ENCODE measurements at places on chromosomes 12 and 14. TPM values are rescaled to one million over a fixed set of nuclear protein-coding genes. Genes with fewer than 3 reads are reported as not detected.

DNA sequence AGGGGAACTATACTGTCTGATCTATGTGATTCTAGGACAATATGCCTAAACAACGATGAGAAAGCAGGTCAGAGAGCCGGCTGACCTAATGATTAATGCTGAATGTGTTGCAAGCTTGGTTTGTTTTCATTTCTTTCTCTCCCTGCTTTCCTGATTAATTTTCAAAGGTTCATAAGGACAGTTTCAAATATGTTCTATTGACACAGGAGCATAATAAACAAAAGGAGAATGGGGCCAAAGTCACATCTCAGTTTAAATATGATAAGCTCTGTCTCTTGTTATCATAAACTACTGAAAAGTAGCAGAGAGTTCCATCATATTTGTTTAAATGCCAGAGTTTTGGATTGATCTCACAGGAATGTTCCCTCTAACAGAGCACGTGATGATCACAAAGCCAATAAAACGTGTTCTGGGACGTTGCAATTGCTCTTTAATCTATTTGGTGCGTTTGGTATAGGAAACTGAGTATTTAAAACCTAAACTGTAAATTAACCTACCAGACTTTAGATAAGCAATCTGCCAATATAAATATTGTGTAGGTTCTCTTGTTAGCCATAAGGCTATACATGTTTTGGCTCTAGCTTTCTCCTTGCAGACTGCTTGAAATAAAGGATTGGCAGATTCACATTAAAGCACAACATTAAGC is 3.7 kb upstream of the HSD17B6 start:
- H3K36me3 ChIP-seq = no peaks in the 10 kb centered on the region
- no peaks in the 10 kb centered on the region for H3K27me3 ChIP-seq
- H3K27ac ChIP-seq = no peak overlapping the region
- H3K4me1 ChIP-seq = no peaks in the 10 kb centered on the region
- DNase-seq = no peak

DNA sequence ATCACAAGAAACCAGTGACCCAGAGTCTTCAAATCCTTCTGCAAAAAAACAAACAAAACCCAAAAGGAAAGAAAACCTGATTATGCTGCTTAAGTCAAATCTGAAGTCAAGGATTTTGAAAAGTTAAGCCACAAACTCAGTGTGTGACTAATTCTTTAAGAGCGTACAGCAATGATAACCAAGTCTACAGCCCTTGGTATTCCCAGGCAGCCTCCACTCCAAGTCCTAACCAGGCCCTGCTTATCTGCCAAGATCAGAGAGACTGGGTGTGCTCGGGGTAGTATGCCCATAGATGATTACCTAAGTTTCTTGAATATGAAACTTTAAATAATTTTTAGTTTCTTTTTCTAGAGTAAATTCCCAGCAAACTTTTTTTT is 13.1 kb downstream of the PGAM5 start:
- no peak for DNase-seq
- peaks cover 45% of the 10 kb centered on the region for H3K36me3 ChIP-seq

DNA sequence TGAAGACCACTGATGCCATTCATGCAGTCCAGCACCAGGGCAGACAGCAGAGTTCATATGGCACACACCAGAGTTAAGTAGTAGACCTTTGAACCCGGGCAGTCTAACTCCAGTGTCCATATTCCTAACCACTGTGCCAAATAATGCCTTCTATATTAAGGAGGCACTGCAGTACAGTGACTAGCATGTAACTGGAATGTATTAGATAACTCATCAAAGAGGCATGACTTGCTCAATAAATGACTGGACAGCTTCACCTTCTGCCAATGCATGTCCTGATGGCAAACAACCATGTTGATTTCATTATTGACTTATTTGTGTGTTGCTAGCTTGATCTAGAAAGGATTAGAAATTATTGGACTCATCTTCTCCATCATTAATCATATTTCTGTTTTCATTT is 40.2 kb downstream of the DACT1 start:
- no peaks in the 10 kb centered on the region for H3K27me3 ChIP-seq
- no peaks in the 10 kb centered on the region for H3K36me3 ChIP-seq
- H3K4me3 ChIP-seq = no peak overlapping the region
- H3K27ac ChIP-seq = no peak overlapping the region
- peaks cover 7% of the 10 kb centered on the region for H3K4me1 ChIP-seq

- no peaks in the 10 kb centered on the region for H3K36me3 ChIP-seq
- no peaks in the 10 kb centered on the region for H3K27me3 ChIP-seq
- H3K27ac ChIP-seq = no peak overlapping the region
Observed at GRCh38 chr14:50792634-50793068, 38.3 kb downstream of the NIN start.

DNA sequence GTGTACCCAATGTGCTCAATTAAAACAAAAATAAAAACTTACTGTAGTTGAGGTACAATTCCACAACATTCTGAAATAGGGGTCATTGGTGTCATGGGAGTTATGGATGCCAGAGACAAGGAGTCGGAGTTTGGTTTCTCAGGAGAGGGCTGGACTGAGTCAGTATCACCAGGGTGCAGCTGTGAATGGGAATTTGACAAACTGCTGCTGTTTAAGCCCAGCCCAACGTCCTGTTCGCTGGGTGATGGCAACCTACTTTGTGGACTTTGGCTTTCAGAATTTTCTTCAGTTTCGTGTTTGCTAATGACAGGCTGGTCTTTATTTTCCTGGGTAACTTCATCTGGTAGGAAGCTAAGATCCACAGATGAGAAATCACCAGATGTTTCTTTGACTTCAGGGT is 3.9 kb downstream of the TBPL2 start:
- no peaks in the 10 kb centered on the region for H3K36me3 ChIP-seq
- no peak overlapping the region for H3K27ac ChIP-seq
- peaks cover 12% of the 10 kb centered on the region for H3K4me1 ChIP-seq
- DNase-seq = no peak
- no peak overlapping the region for H3K4me3 ChIP-seq
- H3K27me3 ChIP-seq = peaks cover 4% of the 10 kb centered on the region

GRCh38 chr12:104886418-104887401 is 71.4 kb downstream of the SLC41A2 start:
- no peak for DNase-seq
- H3K27me3 ChIP-seq = no peaks in the 10 kb centered on the region
- no peak overlapping the region for H3K4me3 ChIP-seq
- no peaks in the 10 kb centered on the region for H3K36me3 ChIP-seq

GRCh38 chr12:104649217-104649824 is 192.6 kb downstream of the CHST11 start:
- no peaks in the 10 kb centered on the region for H3K36me3 ChIP-seq
- peaks cover 4% of the 10 kb centered on the region for H3K4me1 ChIP-seq
- no peak for DNase-seq
- no peak overlapping the region for H3K27ac ChIP-seq
- H3K4me3 ChIP-seq = no peak overlapping the region

GRCh38 chr14:100243020-100243419 is 4.1 kb downstream of the YY1 start:
- H3K4me1 ChIP-seq = peaks cover 56% of the 10 kb centered on the region
- H3K27ac ChIP-seq = no peak overlapping the region
- H3K36me3 ChIP-seq = no peaks in the 10 kb centered on the region
- no peaks in the 10 kb centered on the region for H3K27me3 ChIP-seq
- no peak for DNase-seq

DNA sequence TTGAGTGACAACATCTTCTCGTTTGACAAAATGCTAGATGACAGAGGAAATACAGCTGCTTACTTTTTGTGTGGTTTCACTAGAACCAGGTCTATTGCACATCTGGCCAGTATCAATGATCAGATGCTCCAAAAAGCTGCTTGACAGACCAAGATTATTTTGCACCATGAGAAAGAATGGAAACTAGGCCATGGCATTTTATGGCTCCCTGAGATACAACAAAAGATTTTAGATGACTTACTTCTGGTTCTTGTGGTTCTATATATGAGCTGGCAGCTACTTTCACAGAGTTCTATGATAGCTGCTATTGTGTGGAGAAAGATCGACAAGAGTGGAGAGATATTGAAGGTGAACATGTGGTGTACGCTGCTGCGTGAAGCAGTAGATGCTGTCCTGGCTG is 25.9 kb upstream of the PPFIBP1 start:
- H3K27ac ChIP-seq = no peak overlapping the region
- no peaks in the 10 kb centered on the region for H3K27me3 ChIP-seq
- H3K4me1 ChIP-seq = no peaks in the 10 kb centered on the region

DNA sequence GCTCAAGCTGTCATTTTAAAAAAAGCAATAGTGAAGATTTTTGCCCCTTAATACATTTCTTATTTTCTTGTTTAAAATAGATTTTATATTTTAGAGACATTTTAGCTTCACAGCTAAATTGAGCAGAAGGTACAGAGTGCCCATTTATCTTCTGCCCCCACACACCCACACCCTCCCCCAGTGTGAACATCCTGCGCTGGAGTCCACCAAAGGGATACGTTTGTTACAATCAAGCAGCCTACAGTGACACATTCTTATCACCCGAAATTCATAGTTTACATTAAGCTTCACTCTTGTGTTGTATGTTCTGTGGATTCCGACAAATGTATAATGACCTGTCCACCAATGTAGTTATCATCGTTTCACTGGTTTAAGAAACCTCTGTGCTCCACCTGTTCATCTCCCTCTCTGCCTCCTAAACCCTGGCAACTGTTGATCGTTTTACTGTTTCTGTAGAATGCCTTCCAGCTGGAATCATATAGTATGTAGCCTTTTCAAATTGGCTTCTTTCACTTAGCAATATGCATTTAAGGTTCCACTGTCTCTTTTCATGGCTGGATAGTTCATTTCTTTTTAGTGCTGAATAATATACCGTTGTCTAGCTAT is 91.0 kb upstream of the TRAF3 start:
- no peak for DNase-seq
- H3K4me1 ChIP-seq = peaks cover 9% of the 10 kb centered on the region
- H3K36me3 ChIP-seq = no peaks in the 10 kb centered on the region
- H3K4me3 ChIP-seq = no peak overlapping the region
- H3K27me3 ChIP-seq = no peaks in the 10 kb centered on the region

GRCh38 chr12:1470051-1470450 is 124.3 kb downstream of the FBXL14 start:
- H3K27ac ChIP-seq = no peak overlapping the region
- no peaks in the 10 kb centered on the region for H3K36me3 ChIP-seq
- no peak for DNase-seq
- no peak overlapping the region for H3K4me3 ChIP-seq

DNA sequence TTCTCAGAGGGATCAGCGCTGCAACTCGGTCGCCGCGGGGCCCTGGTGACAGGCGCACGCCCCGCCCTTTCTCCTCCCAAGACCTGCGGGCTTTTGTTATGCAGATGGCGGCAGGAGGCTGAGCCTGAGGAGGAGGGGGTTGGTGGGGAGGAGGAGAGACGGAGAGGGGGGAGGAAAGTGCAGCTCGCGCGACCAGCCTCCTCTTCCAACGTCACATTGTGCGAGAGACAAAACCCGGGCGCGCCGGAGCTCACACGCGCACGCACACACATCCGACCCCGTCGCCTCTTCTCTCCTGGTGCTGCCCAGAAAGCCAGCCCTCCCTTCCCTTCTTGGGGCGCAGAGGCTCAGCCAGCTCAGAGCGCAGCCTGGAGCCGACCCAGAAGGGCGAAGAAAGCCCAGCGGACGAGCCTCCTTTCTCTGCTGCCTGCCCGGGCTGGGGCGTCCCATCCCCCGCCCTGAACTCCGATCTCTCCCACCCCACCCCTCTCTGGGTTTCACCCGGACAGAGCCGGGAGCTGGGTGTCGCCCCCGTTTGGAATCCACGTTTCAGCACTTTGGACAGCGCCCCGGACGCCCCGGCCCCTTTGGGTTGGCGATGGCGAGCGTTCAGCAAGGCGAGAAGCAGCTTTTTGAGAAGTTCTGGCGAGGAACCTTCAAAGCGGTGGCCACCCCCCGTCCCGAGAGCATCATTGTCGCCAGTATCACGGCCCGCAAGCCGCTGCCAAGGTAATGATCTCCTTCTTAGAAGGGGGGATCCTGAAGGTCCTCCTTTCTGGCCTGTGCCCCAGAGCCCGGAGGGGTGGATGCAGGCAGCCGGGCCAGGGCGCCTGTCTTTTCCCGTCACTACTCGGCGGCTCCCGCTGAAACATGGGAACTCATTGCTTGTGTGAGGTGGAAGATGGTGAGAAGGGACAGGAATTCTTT is at the start of gene SRRM4:
TSS of gene SRRM4 (plus strand) at position 257 of the 927 bp plus-strand sequence. CDS start at position 599, 342 bp downstream.
- H3K27ac ChIP-seq = no peak within 1 kb of the TSS
- H3K4me3 ChIP-seq = no peak within 1 kb of the TSS
- DNase-seq = no peak
- no peaks in the 10 kb centered on the region for H3K36me3 ChIP-seq
- no peaks in the 10 kb centered on the region for H3K4me1 ChIP-seq
- peaks cover 52% of the 10 kb centered on the region for H3K27me3 ChIP-seq

- no peaks in the 10 kb centered on the region for H3K36me3 ChIP-seq
- no peak for DNase-seq
- H3K27me3 ChIP-seq = no peaks in the 10 kb centered on the region
- H3K4me3 ChIP-seq = no peak overlapping the region
- no peak overlapping the region for H3K27ac ChIP-seq
- H3K4me1 ChIP-seq = no peaks in the 10 kb centered on the region
Observed at GRCh38 chr12:100963381-100963780, 168.8 kb downstream of the ANO4 start.

DNA sequence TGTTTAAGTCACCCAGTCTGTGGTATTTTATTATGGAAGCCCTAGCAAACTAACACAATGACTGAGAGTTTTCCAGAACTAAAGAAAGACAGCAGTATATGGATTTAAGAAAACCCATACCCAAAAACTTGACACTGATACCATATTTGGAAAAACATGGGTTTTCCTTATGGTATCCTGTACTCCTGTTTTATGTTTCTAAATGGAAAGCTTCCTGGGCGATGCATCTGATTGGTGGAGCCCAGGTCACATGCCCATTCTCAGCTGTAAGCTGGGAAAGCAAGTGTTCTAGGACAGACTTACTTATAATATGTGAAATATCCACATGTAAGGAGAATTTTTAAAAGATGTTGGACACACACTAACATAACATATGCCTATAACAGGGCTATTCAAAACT is 4.5 kb upstream of the RNASE4 start:
- peak overlapping the region; percentile 99 for H3K27ac ChIP-seq
- H3K27me3 ChIP-seq = no peaks in the 10 kb centered on the region
- no peak overlapping the region for H3K4me3 ChIP-seq
- no peaks in the 10 kb centered on the region for H3K36me3 ChIP-seq

- H3K27ac ChIP-seq = no peak overlapping the region
- H3K4me1 ChIP-seq = no peaks in the 10 kb centered on the region
- DNase-seq = no peak
- H3K4me3 ChIP-seq = no peak overlapping the region
- no peaks in the 10 kb centered on the region for H3K27me3 ChIP-seq
Observed at GRCh38 chr12:93351726-93352125, 26.0 kb upstream of the NUDT4 start.

GRCh38 chr14:86196471-86196870 is 666.5 kb downstream of the FLRT2 start:
- DNase-seq = no peak
- H3K27ac ChIP-seq = no peak overlapping the region
- no peaks in the 10 kb centered on the region for H3K27me3 ChIP-seq
- H3K36me3 ChIP-seq = no peaks in the 10 kb centered on the region
- H3K4me1 ChIP-seq = no peaks in the 10 kb centered on the region
- no peak overlapping the region for H3K4me3 ChIP-seq

GRCh38 chr12:6095269-6095668 is 29.2 kb downstream of the VWF start:
- no peak for DNase-seq
- peaks cover 16% of the 10 kb centered on the region for H3K4me1 ChIP-seq
- H3K36me3 ChIP-seq = no peaks in the 10 kb centered on the region
- no peak overlapping the region for H3K4me3 ChIP-seq

GRCh38 chr12:53803703-53804102 is 51.9 kb upstream of the CISTR start:
- H3K4me3 ChIP-seq = no peak overlapping the region
- DNase-seq = no peak
- no peaks in the 10 kb centered on the region for H3K4me1 ChIP-seq
- no peak overlapping the region for H3K27ac ChIP-seq
- peaks cover 92% of the 10 kb centered on the region for H3K27me3 ChIP-seq

The RAD9B gene
- total RNA-seq = not detected

The TBX3 gene
- 2.8 TPM for total RNA-seq

The FOXM1 gene
- 5.2 TPM for total RNA-seq

The KRT71 gene
- total RNA-seq = not detected

The SELPLG gene
- total RNA-seq = 9.4 TPM

The TCL1B gene
- total RNA-seq = 0.64 TPM

The FZD10 gene
- 0.32 TPM for total RNA-seq

All from transverse colon (tissue), 4 donors.